Camera-type eye (tissue), 1 donor: ENCODE measurements at places on chromosomes 7 and 10. TPM values are rescaled to one million over a fixed set of nuclear protein-coding genes. Genes with fewer than 3 reads are reported as not detected.

EMX2 gene
- total RNA-seq: 5.0 TPM

TBC1D12 gene
- total RNA-seq: 45.0 TPM

EVX1 gene
- not detected for total RNA-seq

UNC5B gene
- total RNA-seq: 10.9 TPM

MINDY4 gene
- total RNA-seq: 10.2 TPM

PRPS1L1 gene
- not detected for total RNA-seq

CARD11 gene
- total RNA-seq: 1.6 TPM
